Stimulated activated CD4-positive, alpha-beta T cell treated with anti-CD3 and anti-CD28 coated beads, TNF-alpha, amount 100 ng/mL, for 24 hours (primary cell): ENCODE measurements at places on chromosomes 6 and 20.
A peak's percentile ranks its signal among the peaks of the same experiment; 100 is the strongest.

GRCh38 chr6:140599916-140600315, 1225.5 kb upstream of the CITED2 start:
- no peak for DNase-seq

DNA sequence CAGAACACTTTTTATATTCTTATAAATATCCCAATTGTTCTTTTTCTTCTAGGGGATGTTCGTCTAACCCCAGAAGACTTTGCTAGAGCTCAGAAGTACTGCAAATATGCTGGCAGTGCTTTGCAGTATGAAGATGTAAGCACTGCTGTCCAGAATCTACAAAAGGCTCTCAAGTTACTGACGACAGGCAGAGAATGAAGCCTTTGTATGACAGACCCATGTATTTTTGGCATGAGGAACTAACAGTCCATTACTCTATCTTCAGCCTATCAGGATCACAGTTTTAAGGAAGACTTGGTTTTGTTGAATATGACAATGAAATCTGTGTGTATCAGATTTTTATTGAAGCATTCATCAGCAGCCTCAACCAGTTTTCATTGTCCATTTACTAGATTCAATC, 71.4 kb downstream of the VTA1 start:
- no peak for DNase-seq

DNA sequence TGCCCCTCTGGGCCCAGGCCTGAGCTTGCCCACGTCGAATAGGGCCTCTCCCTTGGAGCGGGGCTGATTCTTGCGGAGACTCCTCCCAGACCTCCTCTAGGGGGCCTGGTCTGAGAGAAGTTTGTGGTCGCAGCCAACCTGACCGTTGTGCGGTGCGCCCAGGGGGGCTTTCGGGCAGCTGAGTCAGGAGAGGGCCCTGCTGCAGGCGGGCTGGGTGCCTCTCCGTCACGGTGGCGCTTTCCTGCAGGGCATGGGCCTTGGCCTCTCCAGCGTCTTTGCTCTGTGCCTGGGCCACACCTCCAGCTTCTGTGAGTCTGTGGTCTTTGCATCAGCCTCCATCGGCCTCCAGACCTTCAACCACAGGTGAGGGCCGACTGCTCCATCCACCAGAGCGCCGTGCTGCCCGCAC, 12.9 kb downstream of the SLC17A9 start:
- no peak for DNase-seq

- peak; percentile 52 for DNase-seq
These were observed 15.7 kb downstream of the NRSN2 start for GRCh38 chr20:362271-363254.

GRCh38 chr20:16922834-16923233, 174.7 kb downstream of the OTOR start:
- DNase-seq: no peak

DNA sequence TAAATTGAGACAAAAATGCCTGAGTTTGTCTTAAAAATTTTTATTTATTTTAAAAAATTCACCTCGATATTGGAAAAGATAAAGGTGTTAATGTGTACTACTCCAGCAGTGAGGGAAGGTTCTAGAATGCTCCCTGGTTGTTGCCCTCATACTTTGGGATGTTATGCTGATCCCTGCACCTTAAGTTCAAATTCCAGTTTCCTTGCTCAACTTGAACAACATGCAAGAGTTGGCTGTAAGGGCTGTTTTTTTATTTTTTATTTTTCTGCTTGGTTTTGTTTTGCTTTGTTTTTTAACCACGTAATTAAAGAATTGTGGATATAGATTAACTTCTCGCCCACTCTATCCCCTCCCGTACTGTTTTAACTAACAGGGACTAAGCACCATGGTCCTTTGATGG, 158.7 kb upstream of the CITED2 start:
- DNase-seq: no peak

- no peak for DNase-seq
These were observed 180.4 kb upstream of the JARID2 start for GRCh38 chr6:15065261-15065989.
